ENCODE measurements at places on chromosomes 5 and 9. TPM values are rescaled to one million over a fixed set of nuclear protein-coding genes. Genes with fewer than 3 reads are reported as not detected.

The IL9 gene
- polyA plus RNA-seq: not detected

The HK3 gene
- polyA plus RNA-seq: 1.3 TPM

The SWI5 gene
- polyA plus RNA-seq: 31.6 TPM

The GLRA1 gene
- polyA plus RNA-seq: not detected

The ERAP2 gene
- 19.5 TPM for polyA plus RNA-seq

The CYLC2 gene
- polyA plus RNA-seq: not detected

GRCh38 chr5:139812323-139812722, 16.7 kb downstream of the PSD2 start:
- no peak for DNase-seq

DNA sequence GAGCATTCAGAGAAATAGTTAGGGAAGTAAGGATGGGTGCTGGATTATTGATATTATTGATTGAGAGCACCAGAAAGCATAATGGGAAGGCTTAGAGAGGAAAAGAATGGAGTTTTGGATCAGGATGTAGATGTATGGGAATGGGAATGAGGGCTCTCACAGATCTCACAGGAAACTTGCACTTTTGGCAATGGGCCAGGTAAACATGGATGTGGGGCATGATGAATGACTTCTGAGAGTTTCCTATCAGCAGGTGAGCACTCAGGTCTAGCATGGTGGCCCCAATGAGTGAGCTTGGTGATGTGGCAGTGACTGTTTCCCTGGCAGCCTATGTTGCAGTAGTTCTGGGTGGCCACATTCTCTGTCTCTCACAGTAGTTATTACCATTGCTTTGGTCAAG, 283.8 kb downstream of the FBXL7 start:
- DNase-seq: no peak

GRCh38 chr9:137813651-137814415, 63.7 kb upstream of the CACNA1B start:
- DNase-seq: no peak

DNA sequence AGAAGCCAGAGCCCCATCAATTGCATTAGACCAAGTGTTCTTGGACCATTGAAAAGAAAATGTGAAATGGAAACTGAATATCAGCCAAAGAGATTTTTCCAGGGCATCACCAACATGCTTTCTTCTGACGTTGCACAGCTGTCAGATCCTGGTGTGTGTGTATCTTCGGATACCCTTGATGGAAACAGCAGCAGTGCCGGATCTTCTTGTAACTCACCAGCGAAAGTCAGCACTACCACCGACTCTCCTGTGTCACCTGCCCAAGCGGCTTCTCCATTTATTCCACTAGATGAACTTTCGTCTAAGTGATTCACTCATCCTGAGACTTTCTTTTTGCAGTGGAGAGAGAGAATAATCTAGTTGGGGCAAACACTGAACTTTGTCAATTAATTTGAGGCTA, 75.7 kb downstream of the PIP5K1B start:
- DNase-seq: peak; percentile 5

DNA sequence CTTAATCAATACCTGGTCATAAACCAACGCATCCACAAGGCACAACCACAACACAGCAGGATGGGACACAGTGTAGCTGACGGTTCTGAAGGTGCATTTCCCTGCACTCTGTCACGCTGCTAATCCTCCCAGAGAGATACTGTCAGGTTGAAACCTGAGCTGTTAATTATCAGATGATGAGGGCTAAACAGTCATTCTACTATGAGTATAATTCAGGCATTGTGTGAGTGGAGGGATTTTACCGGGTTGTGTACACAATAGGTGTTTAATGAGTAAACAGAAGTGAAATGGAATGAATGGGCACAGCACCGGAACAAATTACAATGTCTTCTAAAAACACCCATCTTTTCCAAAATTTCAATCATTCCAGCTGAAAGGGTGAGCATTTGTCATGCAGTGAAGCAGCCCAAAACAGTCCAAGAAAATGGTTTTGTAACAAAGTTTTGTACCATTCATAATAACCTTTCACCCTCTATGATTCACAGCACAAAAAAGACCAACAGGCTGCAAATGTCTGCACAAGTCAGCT, 71.5 kb downstream of the ABCA1 start:
- DNase-seq: no peak

DNA sequence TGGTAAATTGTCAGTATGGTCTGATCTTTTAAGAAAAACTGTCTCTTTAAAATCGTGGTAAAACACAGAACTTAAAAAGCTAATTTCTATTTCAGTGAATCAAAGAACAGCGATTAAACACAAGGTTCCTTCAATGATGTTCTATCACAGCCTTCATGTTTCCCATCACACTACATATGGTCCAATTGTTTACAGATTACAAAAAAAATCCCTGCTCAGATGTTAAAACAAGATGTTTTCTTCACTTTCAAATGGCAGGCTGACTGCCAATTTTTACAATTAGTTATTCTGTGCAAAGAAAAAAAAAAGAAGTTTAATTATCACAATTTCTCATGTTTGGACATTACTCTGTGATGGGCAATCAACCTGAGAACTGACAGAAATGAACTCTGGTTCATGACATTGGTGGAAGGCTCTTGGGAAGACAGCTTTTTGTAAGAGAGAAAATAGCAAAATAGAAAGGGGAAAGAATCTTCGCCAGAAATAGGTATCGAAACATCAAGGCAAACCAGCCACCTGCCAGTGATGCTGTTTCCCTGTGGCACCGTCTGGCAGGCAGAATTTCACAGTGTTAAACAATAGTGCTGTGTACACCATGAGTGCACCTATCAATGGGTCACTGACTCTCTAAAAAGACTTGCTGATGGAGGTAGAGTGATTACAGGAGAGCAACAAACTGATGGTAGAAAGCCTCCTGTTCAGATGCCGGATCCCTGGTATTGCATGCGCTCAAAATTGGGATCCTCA, 1020.0 kb upstream of the ARRDC3 start:
- DNase-seq: no peak

DNA sequence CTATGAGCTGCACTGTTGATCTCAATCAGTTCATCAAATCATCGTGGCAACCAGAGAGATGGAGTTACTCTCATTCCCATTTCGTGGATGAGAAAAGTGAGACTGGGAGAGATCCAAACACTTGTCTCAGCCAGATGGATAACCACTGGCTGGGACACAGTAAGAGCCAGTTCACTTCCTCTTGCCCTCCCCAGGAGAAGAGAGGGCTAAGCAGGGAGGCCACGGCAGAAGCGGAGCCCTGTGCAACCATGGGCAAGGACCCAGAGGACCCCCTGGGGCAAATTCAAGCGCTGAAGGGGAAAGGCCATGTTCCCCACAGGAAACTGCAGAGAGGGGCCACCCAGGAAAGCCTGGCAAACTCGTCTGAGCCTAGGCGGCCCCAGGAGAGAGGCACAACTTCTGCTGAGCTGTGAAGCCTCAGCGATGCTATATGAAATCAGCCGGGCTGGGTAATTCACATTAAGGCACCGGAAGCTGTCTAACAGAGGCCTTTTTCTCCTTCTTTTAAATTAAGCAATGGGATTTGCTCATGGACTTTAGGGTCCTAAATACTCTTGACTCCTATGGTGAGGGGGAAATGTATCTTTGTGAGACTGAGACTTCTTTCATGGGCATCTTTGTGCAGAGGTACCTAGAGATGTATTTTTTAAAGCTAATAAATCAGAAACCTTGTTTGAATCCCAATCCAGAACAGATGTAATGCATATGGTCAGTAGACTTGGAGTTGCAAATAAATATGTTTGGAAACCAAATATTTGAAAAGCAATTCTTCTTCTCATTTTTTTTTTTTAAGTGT, 137.1 kb upstream of the SMIM23 start:
- no peak for DNase-seq

GRCh38 chr9:126631254-126631653, 17.5 kb downstream of the LMX1B start:
- DNase-seq: no peak

DNA sequence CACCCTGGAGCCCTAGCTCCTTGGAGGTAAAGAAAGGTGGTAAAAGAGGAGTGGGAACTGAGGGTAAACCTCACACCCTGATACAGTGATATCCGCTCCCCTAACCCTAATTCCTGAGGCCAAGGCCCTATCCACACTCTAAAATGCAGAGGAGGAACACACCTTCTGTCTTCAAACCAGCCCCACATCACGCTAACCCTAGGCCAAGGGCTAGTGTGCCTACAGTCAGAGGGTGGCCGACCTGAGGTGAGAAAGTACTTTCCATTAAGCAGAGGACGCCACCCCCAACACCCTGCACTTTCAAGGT, 590 bp downstream of the HDAC3 start:
- DNase-seq: no peak

- no peak for DNase-seq
Measured at GRCh38 chr5:42454216-42454995, 31.2 kb downstream of the GHR start.

DNA sequence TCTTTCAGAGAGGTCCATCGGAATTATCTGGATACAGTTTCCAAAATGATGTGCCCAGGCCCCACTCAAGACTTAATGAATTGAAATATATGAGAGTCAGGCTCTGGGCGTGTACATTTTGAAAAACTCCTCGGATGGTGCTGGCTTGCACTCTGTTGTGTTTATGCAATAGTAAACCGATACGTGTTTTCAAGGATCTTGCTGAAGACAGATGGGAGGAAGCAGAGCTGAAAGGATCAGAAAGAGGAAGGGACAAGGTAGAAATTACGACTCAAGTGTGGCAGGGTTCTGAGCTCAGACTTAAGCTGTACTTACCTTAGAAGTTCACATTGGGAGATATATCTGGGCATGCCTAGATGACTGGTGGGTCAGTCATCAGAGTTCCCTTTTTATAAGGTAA, 13.7 kb upstream of the STOM start:
- DNase-seq: no peak

GRCh38 chr5:174581479-174581878, 142.9 kb upstream of the MSX2 start:
- DNase-seq: no peak

DNA sequence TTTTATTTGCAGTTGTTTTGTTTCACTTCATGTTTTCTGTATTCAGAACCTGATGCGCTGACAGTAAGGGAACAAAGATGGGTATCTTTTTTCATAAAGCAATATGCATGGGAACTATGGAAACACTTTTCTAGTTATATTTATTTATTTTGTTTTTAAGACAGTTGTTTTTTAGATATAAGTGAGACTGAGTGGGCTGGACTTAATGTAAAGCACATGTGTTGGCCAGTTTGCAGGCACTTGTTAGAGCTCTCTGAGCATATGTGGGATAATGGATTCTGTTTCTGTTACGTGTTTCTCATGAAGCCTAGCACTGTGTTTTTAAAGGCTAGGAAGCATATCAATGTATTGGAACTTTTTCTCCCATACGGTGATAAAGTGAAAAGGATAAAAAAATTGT, 164.1 kb downstream of the PRR16 start:
- DNase-seq: no peak

DNA sequence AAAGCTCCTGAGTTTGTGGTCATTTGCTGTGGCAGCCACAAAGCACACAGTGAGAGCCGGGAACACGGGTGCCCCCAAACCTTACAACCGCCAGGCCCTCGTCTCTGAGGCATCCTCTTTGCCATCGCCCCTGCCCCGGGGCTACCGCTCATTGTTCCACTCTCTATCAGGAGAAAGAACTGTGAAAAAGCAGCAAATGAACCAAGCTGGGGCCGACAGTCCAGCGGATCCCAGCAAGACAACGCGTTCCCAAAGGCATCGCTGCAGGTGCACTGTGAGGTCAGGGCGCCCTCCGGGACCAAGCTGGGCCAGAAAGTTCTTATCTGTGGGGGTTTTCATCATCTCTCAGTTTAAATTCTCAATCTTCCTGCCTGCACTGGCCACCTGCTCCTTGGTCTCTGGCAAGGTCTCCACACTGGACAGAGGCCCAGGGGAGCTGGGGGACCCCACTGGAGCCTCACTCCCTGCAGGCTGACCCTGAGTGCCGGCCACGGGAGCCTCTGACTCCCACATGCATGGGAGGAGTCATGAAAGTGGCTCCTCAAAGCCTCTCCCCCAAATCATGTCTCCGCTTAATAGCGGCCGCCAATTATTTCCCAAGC, 32.1 kb downstream of the VAV2 start:
- no peak for DNase-seq

DNA sequence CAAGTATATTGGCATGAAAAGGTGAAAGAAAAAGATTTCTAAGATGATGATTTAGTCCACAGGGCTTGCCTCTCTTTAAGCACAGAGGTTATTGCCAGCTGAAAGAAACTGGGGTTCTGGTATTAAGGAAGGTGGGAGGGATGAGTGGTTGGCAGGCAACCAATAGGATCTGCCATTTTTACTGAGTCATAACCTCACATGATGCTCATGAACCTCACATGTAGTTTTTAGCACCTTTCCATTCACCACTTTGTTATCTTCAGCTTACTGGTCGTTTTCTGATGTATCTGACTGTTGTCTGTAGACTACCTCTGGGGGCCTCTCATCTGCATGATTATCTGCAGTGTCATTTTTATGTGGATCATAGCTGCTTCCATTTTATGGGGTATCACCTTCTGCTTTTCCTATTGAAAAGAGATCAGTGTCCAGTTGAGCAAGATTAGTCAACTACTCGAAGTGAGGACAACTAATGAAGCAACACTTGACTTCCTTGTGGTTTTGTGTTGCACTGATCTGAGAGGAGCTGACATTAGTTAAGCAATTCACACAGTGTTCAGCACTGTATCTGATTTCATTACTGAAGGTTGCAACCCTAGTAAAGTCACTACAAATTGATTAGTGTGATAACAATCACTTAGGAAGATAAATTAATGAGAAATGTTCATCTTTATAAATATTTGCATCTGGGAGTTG, 186.3 kb downstream of the SGCD start:
- no peak for DNase-seq

GRCh38 chr9:79007701-79008483, 563.9 kb upstream of the TLE4 start:
- no peak for DNase-seq

- DNase-seq: no peak
Measured at GRCh38 chr5:62922191-62922590, 343.6 kb downstream of the LRRC70 start.

DNA sequence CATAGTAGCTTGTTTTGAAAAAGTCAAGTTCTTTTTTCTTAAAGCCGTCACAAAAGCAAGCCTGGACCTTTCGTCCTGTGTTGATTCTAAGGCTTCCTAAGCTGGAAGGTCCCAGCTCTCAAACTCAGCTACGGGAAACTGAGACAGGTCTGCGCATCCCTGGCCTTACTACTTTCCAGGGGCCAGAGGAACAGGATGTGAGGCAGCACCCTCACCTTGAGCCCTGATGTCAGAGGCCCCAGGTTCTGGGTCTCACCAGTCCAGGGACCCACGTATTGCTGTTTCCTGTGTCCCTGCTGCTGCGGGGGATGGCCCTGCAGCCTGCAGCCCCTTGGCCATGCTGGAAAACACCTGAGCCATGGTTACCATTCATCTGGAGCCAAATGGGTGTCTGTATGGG, 123.9 kb downstream of the COL23A1 start:
- DNase-seq: no peak
